ENCODE measurements at places on chromosomes 12 and 14. TPM values are rescaled to one million over a fixed set of nuclear protein-coding genes. Genes with fewer than 3 reads are reported as not detected.

DNA sequence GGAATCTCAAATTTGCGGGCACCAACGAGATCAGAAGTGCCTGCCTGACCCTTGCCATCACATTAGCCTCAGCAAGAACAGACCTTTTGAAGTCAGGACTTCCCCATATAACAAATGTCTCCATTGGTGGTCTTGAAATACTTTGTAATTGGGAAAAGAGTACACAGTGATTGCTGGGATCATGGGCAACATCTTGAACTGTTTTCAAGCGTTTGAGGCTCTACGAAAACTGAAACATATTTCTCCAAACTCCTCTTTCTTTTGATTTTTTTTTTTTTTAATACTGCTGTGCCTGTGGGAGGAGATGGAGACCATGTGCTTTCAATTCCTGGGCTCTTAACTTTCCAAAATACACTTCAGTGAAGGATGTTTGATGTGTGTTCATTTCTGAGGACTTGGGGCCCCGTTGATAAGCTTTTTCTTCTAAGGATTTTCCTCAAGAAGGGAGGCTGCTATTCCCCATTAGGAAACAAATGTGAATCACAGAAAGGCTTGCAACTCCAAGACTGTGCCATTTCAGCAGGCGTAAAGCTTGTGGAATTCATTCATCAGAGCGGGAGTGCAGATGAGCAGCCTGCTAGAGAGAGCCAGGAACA, 94.5 kb downstream of the TMEM132C start:
- no peaks in the 10 kb centered on the region for H3K4me1 ChIP-seq
- no peak overlapping the region for H3K4me3 ChIP-seq
- no peaks in the 10 kb centered on the region for H3K27me3 ChIP-seq
- H3K36me3 ChIP-seq: no peaks in the 10 kb centered on the region
- no peak for DNase-seq

GRCh38 chr14:105527826-105528585, 1.6 kb downstream of the TMEM121 start:
- no peaks in the 10 kb centered on the region for H3K36me3 ChIP-seq
- peak; percentile 79 for DNase-seq
- no peaks in the 10 kb centered on the region for H3K27me3 ChIP-seq
- peak overlapping the region; percentile 54 for H3K4me3 ChIP-seq
- peaks cover 29% of the 10 kb centered on the region for H3K4me1 ChIP-seq
- H3K27ac ChIP-seq: no peak overlapping the region

DNA sequence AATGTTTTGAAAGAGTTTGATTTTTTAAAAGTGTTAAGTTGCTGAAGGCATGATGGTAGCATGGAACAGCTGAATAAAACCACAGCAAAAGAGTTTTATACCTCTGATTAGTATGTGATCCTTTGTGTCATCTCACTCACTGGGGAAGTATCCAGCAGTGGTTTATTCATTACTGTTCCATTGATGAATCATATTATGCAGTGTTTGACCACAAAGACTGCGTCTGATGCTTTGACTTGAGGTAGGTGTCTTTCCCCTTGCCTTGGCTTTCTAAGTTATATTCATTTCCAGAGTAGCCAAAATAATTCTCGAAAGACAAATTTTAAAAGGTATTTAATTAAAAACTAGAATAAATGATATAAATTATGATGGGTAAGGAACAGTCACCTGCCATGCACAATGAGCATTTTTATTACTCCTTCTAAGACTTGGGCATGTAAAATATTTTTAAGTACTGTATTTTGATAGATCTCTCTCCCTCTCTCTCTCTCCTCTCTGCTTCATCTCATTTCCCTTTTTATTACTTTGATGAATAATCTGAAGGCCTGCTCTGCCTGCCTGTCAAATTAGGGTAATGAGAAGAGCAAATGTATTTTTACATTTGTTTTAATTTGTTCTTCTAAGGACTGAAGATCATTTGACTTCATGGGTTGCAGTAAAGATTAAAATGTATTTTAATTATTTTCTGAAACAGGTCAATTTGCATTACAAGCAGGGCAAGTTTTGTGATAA, 164.9 kb downstream of the NAV3 start:
- DNase-seq: no peak
- H3K4me1 ChIP-seq: no peaks in the 10 kb centered on the region
- no peaks in the 10 kb centered on the region for H3K27me3 ChIP-seq
- no peak overlapping the region for H3K27ac ChIP-seq
- H3K36me3 ChIP-seq: no peaks in the 10 kb centered on the region
- H3K4me3 ChIP-seq: no peak overlapping the region

DNA sequence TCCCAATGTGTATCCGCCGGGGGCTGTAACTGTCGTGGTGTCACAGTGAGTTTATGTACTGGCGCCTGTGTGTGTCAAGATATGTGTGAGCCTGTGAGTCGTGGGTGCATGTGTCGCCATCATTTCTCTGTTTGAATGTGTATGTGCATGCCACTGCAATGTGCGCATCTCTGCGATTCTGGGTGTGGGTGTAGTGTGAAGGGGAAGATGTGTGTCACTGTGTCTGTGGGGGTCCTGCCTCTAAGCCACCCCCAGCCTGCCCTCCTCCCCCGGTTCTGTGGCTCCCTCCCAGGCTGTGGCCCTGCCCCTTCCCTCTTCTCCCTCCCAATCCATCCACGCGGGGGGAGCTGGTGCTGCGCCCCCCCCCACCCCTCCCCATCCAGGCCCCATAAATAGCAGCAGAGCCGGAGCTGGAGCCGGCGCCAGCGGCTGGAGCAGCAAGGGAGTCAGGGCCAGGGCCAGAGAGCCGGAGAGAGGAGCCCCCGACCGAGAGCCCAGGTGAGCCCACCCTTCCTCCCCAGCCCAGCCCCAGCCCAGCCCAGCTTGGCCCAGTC, at the start of gene CPNE6:
Gene CPNE6 (plus strand): TSS at position 419 of the 554 bp plus-strand sequence. CDS start 1,375 bp downstream, outside the sequence.
- DNase-seq: no peak
- no peaks in the 10 kb centered on the region for H3K27me3 ChIP-seq
- no peaks in the 10 kb centered on the region for H3K36me3 ChIP-seq
- no peaks in the 10 kb centered on the region for H3K4me1 ChIP-seq
- H3K4me3 ChIP-seq: no peak within 1 kb of the TSS

GRCh38 chr14:51581017-51581881, 70.5 kb upstream of the FRMD6 start:
- no peak overlapping the region for H3K27ac ChIP-seq
- H3K36me3 ChIP-seq: no peaks in the 10 kb centered on the region
- H3K4me3 ChIP-seq: no peak overlapping the region
- no peaks in the 10 kb centered on the region for H3K27me3 ChIP-seq
- no peaks in the 10 kb centered on the region for H3K4me1 ChIP-seq
- DNase-seq: no peak

GRCh38 chr12:108921946-108922345, 42.1 kb downstream of the DAO start:
- H3K4me3 ChIP-seq: no peak overlapping the region
- DNase-seq: no peak
- H3K27me3 ChIP-seq: no peaks in the 10 kb centered on the region
- no peaks in the 10 kb centered on the region for H3K4me1 ChIP-seq

DNA sequence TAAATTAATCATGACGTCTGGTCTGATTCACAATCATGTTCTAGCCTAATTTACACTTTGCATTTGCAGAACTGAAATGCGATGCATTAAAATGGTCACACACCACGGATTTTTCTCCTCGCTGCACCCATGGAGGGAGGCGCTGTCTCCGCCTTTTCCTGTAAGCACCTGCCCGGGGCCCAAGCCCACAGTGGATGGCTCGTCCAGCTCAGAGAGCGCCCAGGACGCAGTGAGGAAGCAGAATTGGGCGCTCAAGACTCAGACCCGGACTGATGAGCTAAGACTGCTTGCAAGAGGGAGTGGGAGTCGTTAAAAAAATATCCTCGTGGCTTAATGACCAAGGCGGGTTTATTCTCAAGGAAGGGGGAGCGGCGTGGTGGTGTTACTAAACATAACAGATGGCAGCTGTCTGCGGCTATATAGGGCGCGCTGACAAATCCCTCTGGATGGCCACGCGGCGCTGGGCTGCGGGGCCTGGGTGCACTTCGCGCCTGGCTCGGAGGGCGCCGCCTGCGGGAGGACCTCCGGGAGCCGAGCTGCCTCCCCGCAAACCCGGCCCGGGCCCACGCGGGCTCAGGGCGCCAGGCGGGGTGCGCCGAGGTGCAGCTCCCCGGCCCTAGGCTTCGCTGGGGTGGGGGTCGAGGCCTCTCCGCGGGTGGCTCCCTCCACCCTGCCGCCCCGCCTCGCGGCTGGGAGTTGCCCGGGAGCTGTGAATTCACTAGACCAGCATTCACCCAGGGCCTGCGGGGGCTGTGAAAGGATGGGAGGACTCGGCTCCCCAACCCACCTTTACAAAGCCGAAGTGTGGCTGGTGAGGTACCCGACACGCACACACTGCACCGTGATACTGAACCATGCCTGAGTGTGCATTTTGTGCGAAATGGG, 78.7 kb downstream of the PPM1A start:
- DNase-seq: no peak
- no peaks in the 10 kb centered on the region for H3K36me3 ChIP-seq
- no peak overlapping the region for H3K4me3 ChIP-seq
- H3K27me3 ChIP-seq: no peaks in the 10 kb centered on the region

DNA sequence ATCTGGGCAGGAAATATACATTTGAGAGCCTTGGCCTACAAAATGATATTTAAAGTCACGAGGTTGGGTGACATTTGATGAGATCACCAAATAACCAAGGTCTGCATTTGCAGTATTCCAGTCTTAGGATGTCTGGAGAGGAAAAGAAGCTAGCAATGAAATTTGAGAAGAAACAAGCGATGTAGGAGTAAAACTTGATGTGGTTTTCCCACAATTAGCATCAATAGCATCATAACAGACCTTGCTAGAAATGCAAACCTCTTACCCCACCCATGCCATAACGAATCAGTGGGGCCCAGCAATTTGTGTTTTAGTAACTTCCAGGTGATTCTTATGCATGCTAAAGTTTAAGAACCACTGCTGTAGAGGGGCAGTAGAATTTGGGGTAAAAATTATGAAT, 219.9 kb downstream of the PPFIA2 start:
- no peaks in the 10 kb centered on the region for H3K4me1 ChIP-seq
- no peak overlapping the region for H3K4me3 ChIP-seq

- DNase-seq: no peak
- no peak overlapping the region for H3K4me3 ChIP-seq
- H3K4me1 ChIP-seq: no peaks in the 10 kb centered on the region
- no peaks in the 10 kb centered on the region for H3K36me3 ChIP-seq
- no peak overlapping the region for H3K27ac ChIP-seq
- H3K27me3 ChIP-seq: no peaks in the 10 kb centered on the region
Measured at GRCh38 chr12:96617178-96617577, 127.8 kb downstream of the CFAP54 start.

- H3K4me1 ChIP-seq: peaks cover 74% of the 10 kb centered on the region
- no peak for DNase-seq
- peak overlapping the region; percentile 47 for H3K27ac ChIP-seq
- H3K36me3 ChIP-seq: peaks cover 6% of the 10 kb centered on the region
Measured at GRCh38 chr14:64509036-64509435, 4.5 kb downstream of the ZBTB1 start.

DNA sequence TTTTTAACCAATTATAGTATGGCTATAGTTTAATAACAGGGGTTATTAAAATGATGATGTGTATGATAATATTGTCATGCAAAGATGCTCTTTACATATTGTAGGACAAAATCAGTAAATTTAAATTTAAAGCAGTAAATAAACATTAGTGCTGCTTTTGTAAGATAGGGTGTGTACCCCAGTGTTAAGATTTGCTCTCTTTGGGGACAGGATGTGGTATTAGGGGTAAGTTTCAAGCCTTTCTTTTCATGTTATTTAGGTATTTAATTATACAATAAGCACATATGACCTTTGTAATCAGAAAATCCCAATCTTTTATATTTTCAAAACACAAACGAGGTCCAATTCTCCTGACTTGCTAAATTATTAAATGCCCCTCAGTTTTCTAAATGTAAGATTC, 39.7 kb upstream of the RPH3A start:
- H3K4me1 ChIP-seq: peaks cover 26% of the 10 kb centered on the region
- no peak overlapping the region for H3K4me3 ChIP-seq
- H3K27me3 ChIP-seq: no peaks in the 10 kb centered on the region

- no peak overlapping the region for H3K4me3 ChIP-seq
- H3K27me3 ChIP-seq: no peaks in the 10 kb centered on the region
- H3K27ac ChIP-seq: no peak overlapping the region
- no peaks in the 10 kb centered on the region for H3K36me3 ChIP-seq
- H3K4me1 ChIP-seq: peaks cover 16% of the 10 kb centered on the region
Measured at GRCh38 chr14:98908050-98908449, 363.9 kb downstream of the BCL11B start.

DNA sequence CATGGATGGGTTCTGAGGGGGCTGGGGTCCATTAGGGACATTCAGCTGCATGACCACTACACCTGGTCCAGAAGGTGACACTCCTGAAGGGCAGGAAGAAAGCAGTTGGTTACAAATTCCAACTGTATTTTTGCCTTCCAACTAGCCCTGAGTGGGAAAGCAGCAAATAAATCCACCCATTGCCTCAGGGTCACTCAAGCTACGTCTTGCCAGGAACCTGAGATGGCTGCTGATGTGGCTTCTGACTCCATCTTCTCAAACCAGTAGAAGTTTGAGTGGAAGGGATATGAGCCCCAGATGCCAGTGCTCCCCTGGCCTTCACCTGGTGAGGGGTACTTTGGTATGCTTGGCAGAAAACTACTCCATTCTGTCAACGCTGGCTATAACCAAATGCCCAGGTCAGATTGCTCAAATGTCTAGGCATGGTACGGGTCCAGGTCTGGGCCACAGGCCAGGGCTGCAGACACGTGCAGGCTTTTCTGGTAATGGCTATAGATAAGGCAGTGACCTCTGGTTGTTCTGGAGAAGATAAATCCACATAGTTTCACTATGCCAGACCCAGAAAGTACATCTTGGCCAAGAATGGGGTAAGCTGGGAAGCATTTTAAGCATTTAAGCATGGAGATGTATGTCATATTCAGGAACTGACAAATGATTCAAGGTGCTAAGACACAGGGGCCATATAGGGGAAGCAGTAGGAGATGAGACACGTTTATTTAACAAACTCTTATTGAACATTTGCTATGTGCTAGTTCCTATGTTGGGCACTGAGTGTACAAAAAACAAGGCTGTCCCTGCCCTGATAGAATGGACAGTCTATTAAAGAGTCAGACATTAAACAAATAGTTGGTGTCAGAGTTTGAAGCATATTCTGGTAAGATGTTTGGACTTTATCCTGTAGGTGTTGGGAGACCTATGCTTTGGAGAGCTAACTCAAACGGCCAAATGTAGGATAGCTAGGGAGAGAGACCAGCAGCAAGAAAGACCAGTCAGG, 8.3 kb upstream of the STAC3 start:
- DNase-seq: no peak
- peaks cover 55% of the 10 kb centered on the region for H3K36me3 ChIP-seq
- no peaks in the 10 kb centered on the region for H3K4me1 ChIP-seq

The DYNC1H1 gene
- polyA plus RNA-seq: 60.8 TPM

The RNF31 gene
- 44.3 TPM for polyA plus RNA-seq

The CMA1 gene
- not detected for polyA plus RNA-seq

The TMX1 gene
- polyA plus RNA-seq: 39.5 TPM

All from CD4-positive, alpha-beta memory T cell (primary cell).